Cortex of kidney (tissue), 1 donor: ENCODE measurements at places on chromosomes 3 and 15.

DNA sequence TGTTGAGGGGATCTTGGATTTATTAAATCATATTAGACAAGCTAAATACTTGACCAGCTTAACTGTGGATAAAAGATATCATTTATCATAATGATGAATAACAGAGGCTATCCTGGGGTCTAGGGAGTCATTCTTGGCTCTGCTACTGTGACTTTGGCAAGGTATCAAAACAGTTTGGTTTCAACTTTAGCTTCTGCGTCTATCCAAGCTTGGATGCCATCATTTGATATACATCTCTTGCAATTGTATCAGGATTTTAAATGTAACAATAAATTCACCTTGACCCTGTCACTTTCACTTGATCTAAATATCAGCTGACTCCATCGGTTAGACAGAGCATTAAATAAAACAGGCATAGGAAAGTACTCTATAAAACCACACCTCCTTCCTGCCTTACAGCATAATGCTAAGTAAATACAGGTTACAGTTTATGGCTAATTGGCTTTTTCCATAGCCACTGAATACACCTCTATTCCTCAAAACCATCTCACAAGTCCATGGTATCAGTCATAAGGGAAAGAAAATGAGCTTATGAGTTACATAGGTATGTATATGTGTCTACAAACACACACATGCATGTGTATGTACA, 262.9 kb downstream of the CTNNB1 start:
- no peak for DNase-seq

DNA sequence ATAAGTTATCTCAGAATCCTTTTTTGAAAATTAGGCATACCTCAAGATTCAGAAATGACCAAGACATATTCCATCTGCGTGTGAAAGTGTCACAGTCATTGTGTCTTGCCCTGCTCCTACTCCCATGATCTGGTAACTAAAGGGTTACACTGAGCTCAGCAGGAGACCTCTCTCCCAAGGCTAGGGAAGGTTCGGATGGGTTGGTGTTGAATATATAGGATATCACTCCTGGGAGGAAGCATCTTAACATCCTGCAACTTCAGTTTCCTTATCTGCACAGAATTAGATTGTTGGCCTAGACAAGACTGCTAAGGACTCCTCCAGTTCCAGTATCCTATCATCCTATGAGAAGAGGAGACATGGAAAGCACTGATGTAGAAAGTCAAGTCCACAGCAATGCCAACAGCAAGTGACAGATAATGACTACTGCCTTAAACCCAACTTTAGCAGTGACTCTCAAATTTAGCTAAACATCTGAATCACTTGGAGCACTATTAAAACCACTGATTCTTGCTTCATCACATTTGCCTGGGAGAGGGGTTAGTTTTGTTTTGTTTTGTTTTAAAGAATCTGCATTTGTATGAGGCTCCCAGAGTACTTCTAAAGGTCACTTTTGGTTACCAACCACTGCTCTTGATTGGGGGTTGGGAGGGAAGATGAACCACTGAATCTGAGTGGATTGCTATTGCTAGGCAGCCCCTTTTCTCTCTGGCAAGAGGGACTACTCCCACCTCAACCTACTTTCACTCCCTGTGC, 9.7 kb downstream of the ADAMTS9 start:
- no peak for DNase-seq

- no peak for DNase-seq
These were observed 286.4 kb downstream of the UBE2E2 start for GRCh38 chr3:23489300-23490158.

- DNase-seq: no peak
These were observed 113.2 kb downstream of the MBNL1 start for GRCh38 chr3:152381881-152382295.

DNA sequence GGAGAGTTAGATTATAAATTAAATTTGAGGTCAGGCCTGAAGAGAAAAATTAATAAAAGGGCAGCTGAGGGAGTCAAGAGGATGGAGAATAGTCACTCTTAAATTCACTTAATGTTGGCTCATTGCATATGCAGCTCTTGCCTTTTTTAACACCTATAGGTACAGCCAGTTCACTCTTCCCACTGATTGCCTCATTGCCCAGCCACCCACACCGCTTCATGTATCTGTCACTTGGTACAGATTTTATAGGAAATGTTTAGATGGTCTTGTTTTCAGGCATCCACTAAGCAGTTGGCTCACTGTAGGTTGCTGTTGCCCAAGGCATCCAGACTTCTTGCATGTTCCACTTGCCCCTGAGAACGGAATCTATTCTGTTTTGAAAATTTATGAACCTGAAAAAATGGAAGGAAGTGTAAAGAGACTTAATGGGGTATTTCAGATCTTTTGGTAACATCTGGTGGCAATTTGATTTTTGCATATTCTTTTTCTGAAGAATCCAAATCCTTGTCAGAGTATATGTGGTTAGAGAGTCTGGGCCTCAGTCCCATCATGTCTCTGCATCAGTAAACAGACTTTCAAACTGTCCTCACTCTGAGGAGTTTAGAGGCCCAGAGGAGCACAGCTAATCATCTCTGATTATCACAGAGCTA, 151.9 kb downstream of the RBPMS2 start:
- no peak for DNase-seq
